DMS53 (cell line): ENCODE measurements at places on chromosomes 1 and 21.

DNA sequence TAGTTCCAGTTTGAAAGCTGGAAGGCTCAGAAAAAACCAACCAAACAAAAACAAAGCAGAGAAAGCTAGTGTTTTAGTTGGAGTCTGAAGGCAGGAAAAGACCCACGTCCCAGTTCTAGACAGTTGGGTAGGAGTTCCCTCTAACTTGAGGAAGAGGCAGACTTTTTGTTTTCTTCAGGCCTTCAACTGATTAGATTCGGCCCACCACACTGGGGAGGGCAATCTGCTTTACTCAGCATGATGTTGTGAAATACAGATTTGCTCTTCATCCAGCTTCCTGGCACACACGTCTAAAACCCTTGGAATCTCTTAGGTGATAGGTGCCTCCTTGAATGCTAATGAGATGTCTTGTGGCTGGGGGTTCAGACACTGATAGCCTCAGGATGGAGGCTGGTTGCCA lies 49.1 kb upstream of the CSF3R start:
- DNase-seq = no peak

- no peak for DNase-seq
These were observed 136.8 kb downstream of the NTPCR start for GRCh38 chr1:233086961-233087881.

- no peak for DNase-seq
These were observed 78.4 kb downstream of the DISP1 start for GRCh38 chr1:222893255-222893654.

DNA sequence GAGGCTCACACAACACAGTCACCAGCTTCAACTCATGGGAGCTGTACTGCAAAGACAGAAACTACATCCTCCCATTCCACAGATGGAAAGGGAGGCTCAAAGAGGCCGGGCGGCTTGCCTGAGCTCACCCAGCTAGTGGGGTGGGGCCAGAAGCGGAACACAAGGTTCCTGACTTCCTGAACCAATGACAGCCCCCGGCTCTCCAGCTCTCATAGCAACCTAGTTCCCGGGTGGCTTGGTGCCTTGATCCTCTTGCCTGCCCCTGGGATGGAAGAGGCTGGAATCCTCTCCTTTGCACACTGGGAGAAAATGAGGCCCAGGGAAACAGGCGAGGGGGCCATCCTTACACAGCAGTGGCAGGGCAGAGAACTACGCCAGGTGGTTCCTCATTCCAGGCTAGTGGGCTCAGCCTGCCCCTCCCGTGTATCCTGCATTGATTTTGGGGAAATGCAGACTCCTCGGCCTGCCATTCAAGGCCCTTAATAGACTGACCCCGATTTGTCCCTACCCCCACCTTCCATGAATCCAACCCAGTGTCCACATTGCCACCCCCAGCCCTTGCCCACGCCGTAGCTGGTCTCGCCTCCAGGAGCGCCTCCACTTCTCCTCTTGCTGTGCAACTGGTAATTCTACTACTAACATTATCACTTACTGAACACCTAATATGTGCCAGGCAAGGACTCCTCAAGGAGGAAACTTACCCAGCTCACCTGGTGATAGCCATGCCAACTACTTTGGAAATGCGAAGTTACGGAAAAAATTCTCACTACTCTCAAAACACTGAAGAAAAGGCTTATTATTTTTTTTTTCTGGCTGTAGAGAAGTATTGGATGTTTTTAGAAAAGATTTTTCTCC lies 5.0 kb downstream of the RAP1GAP start:
- no peak for DNase-seq

DNA sequence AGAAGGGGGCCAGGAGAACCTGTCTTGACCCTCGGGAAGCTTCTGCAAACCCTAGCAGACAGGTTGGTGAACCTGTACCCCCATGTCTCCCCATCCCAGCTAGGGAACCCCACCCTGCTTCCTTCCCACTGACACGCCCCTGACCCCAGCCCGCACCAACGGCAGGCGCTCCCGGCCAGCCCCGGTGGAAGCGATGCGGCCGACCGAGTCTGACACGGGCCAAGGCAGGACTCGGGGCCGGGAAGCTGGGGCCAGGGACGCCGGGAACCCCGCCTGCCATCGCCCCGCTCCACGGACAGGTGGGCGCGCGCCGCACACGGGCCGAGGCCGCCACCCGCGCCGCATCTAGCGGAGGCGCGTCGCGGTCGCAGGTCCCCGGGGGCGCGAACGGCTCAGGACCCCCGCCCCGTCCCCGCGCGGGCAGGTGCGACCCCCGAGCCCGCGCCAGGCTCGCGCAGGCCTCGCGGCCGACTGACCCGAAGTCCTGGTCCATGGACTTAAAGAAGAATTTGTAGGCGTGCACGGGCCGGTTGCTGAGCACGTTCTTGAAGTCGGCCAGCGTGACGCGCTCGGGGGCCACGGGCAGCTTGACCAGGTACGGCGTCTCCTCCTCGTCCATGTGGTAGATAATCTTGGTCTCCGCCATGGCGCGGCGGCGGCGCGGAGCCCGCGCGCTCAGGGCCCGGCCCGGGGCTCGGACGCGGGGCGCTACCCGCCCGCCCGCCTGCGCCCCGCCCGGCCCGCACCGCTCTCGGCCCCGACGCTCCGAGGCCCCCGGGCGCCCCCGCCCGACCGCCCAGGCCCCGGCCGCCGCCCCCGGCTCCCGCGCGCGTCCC lies 580 bp downstream of the DVL1 start:
- peak; percentile 66 for DNase-seq
